ENCODE measurements at places on chromosomes 3 and 15. TPM values are rescaled to one million over a fixed set of nuclear protein-coding genes. Genes with fewer than 3 reads are reported as not detected.

GRCh38 chr3:132290833-132291232, 26.4 kb upstream of the ACP3 start:
- H3K36me3 ChIP-seq = no peaks in the 10 kb centered on the region
- peak; percentile 41 for DNase-seq
- no peak overlapping the region for H3K4me3 ChIP-seq
- H3K27me3 ChIP-seq = no peaks in the 10 kb centered on the region

- no peak overlapping the region for H3K4me3 ChIP-seq
- H3K27me3 ChIP-seq = no peaks in the 10 kb centered on the region
- H3K4me1 ChIP-seq = no peaks in the 10 kb centered on the region
Measured at GRCh38 chr3:150446470-150446977, 38.4 kb downstream of the TSC22D2 start.

GRCh38 chr15:31042751-31043150, 51.3 kb upstream of the MTMR10 start:
- H3K27ac ChIP-seq = no peak overlapping the region
- H3K36me3 ChIP-seq = no peaks in the 10 kb centered on the region
- H3K27me3 ChIP-seq = no peaks in the 10 kb centered on the region

DNA sequence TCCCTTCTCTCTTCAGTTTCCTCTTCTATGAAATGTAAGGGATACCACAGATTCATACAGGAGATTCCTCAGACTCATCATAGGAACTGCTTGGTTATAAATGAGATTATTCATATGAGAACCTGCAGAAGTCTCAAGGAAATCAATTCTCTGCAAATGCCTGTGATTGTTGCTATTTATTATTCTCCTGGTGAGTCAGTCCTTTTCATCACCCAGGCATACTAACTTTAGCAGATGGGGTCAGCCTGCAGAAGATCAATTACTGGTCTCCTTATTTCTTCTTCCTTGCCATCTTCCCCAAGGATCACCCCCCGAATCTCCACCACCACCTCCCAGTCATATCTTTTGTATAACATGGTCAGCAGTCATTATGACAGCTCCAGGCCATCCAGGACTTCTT, 53.8 kb upstream of the DCP1A start:
- no peak overlapping the region for H3K4me3 ChIP-seq
- no peak for DNase-seq

Gene CNTN3
- total RNA-seq = 9.8 TPM

Gene DPH6
- total RNA-seq = 23.1 TPM

GRCh38 chr3:17581421-17582080, 160.9 kb downstream of the TBC1D5 start:
- H3K4me1 ChIP-seq = no peaks in the 10 kb centered on the region
- no peak overlapping the region for H3K27ac ChIP-seq
- no peak overlapping the region for H3K4me3 ChIP-seq

Gene RTP3
- total RNA-seq = 0.04 TPM

DNA sequence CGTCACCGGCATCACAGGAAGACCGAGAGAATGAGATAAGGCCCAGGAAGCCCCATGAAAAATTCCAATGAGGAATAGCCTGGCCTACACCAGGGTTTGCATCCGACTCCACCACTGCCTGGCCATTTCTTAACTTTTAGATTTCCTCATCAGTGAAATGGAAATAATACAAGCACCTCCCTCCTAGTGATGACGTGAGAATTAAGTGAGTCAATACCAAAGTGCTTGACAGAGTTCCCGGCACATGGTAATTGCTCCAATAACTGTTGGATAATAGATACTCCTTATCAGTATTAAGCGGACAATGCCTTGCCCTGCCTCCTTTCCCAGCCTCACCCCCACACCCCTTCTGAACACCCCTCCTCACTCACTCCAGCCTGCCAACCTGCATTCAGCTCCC, 105.4 kb downstream of the TLE3 start:
- no peak overlapping the region for H3K4me3 ChIP-seq
- no peak overlapping the region for H3K27ac ChIP-seq
- peaks cover 65% of the 10 kb centered on the region for H3K27me3 ChIP-seq
- no peaks in the 10 kb centered on the region for H3K36me3 ChIP-seq
- no peaks in the 10 kb centered on the region for H3K4me1 ChIP-seq

DNA sequence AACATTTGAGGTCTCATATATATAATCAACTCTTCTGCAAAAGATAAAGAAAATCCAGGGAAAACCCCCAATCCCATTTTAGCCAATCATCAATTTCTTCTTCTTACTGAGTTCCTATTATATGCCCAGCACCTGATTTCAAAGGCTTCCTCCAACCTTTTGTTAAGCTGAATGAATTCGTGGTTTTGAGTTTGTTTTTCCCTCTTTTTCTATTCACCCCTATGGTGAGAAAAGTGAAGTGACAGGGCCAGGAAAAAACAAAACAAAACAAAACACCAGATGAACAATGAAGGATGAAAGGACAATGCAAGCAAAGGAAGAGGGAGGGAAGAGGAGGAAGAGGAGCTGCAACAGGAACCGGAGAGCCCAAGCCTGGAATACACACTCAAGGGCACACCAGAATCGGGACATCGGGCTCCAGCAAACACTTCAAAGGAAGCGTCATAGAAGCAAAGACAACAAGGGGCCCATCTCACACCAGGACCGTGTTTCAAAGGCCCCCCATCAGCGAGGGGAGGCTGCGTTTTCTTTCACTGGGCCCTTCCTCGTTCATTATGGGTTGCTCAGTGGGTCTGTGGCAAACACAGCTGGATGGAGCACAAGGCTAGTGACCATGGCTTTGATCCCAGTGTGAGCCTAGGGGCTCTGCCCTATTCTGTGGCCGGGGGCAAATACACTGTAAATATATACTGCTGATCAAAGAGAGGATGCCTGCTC, 50.2 kb downstream of the VGLL4 start:
- H3K4me3 ChIP-seq = no peak overlapping the region
- H3K4me1 ChIP-seq = peaks cover 52% of the 10 kb centered on the region
- DNase-seq = no peak
- peak overlapping the region; percentile 90 for H3K27ac ChIP-seq
- no peaks in the 10 kb centered on the region for H3K27me3 ChIP-seq

- no peak overlapping the region for H3K27ac ChIP-seq
- DNase-seq = peak; percentile 11
- H3K4me1 ChIP-seq = peaks cover 18% of the 10 kb centered on the region
- H3K36me3 ChIP-seq = peaks cover 5% of the 10 kb centered on the region
- no peak overlapping the region for H3K4me3 ChIP-seq
Measured at GRCh38 chr3:195240939-195241338, 30.0 kb downstream of the XXYLT1 start.

- peaks cover 21% of the 10 kb centered on the region for H3K36me3 ChIP-seq
- no peak overlapping the region for H3K4me3 ChIP-seq
- H3K27me3 ChIP-seq = no peaks in the 10 kb centered on the region
- no peaks in the 10 kb centered on the region for H3K4me1 ChIP-seq
Measured at GRCh38 chr3:48157950-48158376, 30.3 kb downstream of the CDC25A start.

Gene WDR93
- total RNA-seq = 0.04 TPM

Gene ZDHHC3
- total RNA-seq = 40.7 TPM

Gene PLSCR5
- not detected for total RNA-seq

Gene WDR72
- total RNA-seq = 0.22 TPM

GRCh38 chr15:44726568-44727484, 9.5 kb upstream of the TRIM69 start:
- peak overlapping the region; percentile 97 for H3K27ac ChIP-seq
- peaks cover 6% of the 10 kb centered on the region for H3K36me3 ChIP-seq
- H3K4me1 ChIP-seq = peaks cover 12% of the 10 kb centered on the region
- peak; percentile 73 for DNase-seq
- no peaks in the 10 kb centered on the region for H3K27me3 ChIP-seq
- H3K4me3 ChIP-seq = peak overlapping the region; percentile 4

- peak; percentile 16 for DNase-seq
- no peak overlapping the region for H3K27ac ChIP-seq
- H3K36me3 ChIP-seq = no peaks in the 10 kb centered on the region
- peaks cover 13% of the 10 kb centered on the region for H3K4me1 ChIP-seq
- H3K4me3 ChIP-seq = no peak overlapping the region
- no peaks in the 10 kb centered on the region for H3K27me3 ChIP-seq
Measured at GRCh38 chr3:137259089-137259488, 301.3 kb downstream of the IL20RB start.

- no peak for DNase-seq
- H3K4me3 ChIP-seq = no peak overlapping the region
- H3K27ac ChIP-seq = no peak overlapping the region
- no peaks in the 10 kb centered on the region for H3K4me1 ChIP-seq
- H3K36me3 ChIP-seq = no peaks in the 10 kb centered on the region
Measured at GRCh38 chr15:93102211-93102610, 13.2 kb upstream of the RGMA start.

DNA sequence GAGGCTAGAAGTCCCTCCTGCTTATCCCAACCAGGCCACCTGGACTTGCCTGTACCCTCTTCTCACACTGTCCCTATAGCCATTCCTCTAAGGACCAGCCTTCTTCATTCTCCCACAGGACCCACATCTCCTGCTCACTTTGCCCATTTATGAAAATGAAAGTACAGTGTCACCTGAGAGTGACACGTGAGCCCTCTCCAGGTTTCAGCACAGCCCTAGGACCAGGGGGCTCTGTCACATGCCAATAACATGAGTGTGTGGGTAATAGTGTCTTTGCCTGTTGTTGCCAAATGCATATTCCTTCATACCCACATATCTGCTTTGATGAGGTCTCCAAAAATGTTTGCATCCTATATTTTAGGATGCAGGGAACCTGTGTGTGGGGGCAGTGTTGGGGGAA, 42.3 kb upstream of the TNFAIP8L3 start:
- no peak overlapping the region for H3K4me3 ChIP-seq
- DNase-seq = no peak
- no peak overlapping the region for H3K27ac ChIP-seq
- no peaks in the 10 kb centered on the region for H3K36me3 ChIP-seq
- H3K27me3 ChIP-seq = no peaks in the 10 kb centered on the region

GRCh38 chr3:77816366-77816765, 776.5 kb downstream of the ROBO2 start:
- H3K27me3 ChIP-seq = no peaks in the 10 kb centered on the region
- no peaks in the 10 kb centered on the region for H3K4me1 ChIP-seq
- no peak overlapping the region for H3K4me3 ChIP-seq
- H3K27ac ChIP-seq = no peak overlapping the region
- DNase-seq = peak; percentile 79

DNA sequence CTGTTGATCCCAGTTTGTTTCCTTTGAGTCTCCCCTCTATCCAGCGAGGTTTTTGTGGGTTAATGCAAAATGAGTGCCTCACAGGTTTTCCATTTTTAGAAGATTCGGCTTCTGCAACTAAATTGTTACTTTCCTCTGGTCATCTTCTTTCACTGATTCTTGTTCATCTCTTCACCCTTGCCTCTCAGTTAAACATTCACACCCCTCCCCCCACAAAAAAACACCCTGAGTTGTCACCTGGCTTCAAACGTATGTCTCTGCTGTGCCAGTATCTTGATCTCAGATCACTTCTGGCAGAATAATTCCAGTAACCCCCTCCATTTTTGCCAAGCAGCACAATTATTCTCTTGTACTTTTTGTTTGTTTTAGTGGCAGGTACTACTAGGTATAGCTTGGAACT, 12.3 kb upstream of the CLDN16 start:
- H3K36me3 ChIP-seq = no peaks in the 10 kb centered on the region
- H3K4me1 ChIP-seq = no peaks in the 10 kb centered on the region
- H3K4me3 ChIP-seq = no peak overlapping the region
- H3K27ac ChIP-seq = no peak overlapping the region
- no peak for DNase-seq

GRCh38 chr3:1798711-1799405, 299.8 kb upstream of the CNTN4 start:
- no peaks in the 10 kb centered on the region for H3K27me3 ChIP-seq
- no peak overlapping the region for H3K27ac ChIP-seq
- no peak overlapping the region for H3K4me3 ChIP-seq
- no peaks in the 10 kb centered on the region for H3K4me1 ChIP-seq

Gene FAH
- total RNA-seq = 12.3 TPM

GRCh38 chr3:184377374-184377773, 633 bp downstream of the THPO start:
- H3K4me3 ChIP-seq = no peak overlapping the region
- H3K4me1 ChIP-seq = peaks cover 51% of the 10 kb centered on the region
- DNase-seq = no peak
- H3K27ac ChIP-seq = peak overlapping the region; percentile 85
- peaks cover 21% of the 10 kb centered on the region for H3K27me3 ChIP-seq
- H3K36me3 ChIP-seq = peaks cover 6% of the 10 kb centered on the region

DNA sequence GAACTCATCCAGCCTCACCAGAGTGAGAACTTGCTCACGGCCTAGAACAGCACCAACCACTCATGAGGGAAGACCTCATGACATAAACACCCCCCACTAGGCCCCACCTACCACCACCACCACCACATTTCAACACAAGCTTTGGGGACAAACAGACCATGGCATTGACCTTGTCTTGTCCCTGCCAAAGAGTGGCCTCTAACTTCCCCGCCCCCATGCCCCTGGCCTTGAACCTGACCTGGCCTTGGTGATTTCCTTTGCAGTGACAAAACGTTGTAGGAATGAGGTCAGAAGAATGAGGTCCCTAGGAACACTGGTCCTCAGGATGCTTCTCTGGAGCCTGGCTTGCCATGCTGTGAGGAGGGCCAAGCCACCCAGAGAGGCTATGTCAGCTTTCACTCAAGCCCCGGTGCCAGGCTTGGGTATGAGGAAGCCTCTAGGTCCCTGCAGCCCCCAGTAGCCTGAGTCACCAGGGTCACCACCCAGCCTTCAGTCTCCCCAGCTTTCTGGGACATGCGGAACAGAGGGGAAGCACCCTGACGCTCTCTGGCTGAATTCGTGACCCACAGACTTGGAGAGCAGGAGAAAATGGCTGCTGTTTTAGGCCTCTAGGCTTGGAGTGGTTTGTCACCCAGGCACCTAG, 57.9 kb downstream of the TPRA1 start:
- H3K4me1 ChIP-seq = no peaks in the 10 kb centered on the region
- no peak for DNase-seq
- no peaks in the 10 kb centered on the region for H3K36me3 ChIP-seq
- no peak overlapping the region for H3K4me3 ChIP-seq
- H3K27me3 ChIP-seq = peaks cover 2% of the 10 kb centered on the region
- no peak overlapping the region for H3K27ac ChIP-seq

- no peaks in the 10 kb centered on the region for H3K27me3 ChIP-seq
- H3K27ac ChIP-seq = no peak overlapping the region
- DNase-seq = no peak
- peaks cover 4% of the 10 kb centered on the region for H3K4me1 ChIP-seq
Measured at GRCh38 chr15:55696221-55696620, 46.7 kb downstream of the PRTG start.

Gene GOLGB1
- 45.1 TPM for total RNA-seq

GRCh38 chr3:28521663-28522062, 173.0 kb upstream of the AZI2 start:
- DNase-seq = no peak
- no peak overlapping the region for H3K4me3 ChIP-seq
- no peaks in the 10 kb centered on the region for H3K27me3 ChIP-seq
- H3K36me3 ChIP-seq = no peaks in the 10 kb centered on the region
- H3K27ac ChIP-seq = no peak overlapping the region

DNA sequence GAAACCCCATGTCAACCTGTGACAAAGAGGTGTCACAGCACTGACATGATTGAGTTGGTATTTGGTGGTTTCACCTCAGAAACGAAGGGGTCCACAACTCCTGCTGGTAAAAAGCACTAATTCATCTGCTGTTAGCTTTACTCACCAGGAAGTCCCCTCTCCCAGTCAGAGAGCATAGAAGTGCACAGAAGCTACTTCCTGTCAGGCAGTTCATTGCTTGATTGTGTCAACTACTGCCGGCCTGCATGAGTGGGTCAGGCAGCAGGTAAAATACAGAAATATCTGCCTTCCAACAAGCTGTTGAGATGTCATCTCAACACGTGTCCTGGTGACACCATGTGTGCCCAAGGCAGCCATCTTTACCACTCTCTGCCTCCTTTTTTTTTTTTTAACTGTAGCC, 596.6 kb upstream of the NR2F2 start:
- no peak overlapping the region for H3K27ac ChIP-seq
- H3K4me1 ChIP-seq = no peaks in the 10 kb centered on the region
- H3K4me3 ChIP-seq = no peak overlapping the region
- no peak for DNase-seq

All from muscle of leg (tissue), 16 donors.